ENCODE measurements at places on chromosomes 11 and 22.
A peak's percentile ranks its signal among the peaks of the same experiment; 100 is the strongest.

DNA sequence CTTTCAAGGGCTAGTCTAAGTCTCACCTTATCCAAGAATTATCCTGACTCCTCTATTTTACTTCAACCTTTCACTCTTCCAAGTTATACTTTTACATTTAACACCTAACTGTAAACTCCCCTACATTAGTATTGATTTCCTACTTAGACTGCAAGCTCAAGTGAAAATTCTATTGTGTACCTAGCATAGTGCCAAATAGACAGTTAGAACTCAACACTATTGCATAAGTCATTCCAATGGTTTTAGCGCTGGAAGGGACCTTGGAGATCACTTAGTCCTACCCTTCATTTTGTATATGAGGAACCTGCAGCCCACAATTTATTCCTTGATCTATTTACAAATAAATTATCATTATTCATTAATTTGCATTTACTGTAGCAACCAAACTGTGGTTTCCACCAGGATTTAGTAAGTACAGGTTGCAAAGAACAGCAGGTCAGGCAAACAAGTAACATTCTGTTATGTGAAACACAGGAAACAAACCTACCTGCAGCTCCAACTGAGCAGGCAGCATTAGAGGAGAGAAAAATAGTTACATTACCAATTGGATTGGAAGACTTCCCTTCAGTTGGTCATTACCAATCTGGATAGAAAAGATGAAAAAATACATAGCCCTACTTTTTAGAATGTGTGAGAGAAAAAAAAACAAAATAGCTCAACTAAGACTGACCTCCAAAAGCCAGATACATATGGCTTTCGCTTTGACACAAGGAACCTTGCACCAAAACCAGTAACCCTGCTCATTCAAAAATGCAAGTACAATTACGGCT lies 33.7 kb upstream of the NFRKB start:
- DNase-seq = no peak

GRCh38 chr11:117219455-117219854 lies 12.4 kb downstream of the PCSK7 start:
- DNase-seq = no peak

DNA sequence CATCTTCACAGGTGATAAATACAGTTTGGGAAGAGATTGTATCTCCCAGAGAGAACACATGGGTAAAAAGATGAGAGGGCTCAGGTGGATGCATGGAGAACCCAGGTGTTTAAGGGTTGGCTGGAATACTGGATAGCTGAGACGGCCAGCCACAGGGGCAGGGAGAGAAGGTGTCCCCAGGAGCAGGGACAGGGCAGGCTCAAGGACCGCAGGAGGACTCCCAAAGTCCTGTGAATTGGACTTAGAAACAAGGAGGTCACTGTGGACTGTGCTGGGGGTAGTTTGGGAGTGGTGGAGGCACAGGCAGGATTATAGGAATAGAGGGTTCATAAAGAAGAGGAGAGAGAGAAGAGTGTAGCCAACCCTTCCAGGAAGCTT lies 103.8 kb upstream of the PARVA start:
- no peak for DNase-seq

DNA sequence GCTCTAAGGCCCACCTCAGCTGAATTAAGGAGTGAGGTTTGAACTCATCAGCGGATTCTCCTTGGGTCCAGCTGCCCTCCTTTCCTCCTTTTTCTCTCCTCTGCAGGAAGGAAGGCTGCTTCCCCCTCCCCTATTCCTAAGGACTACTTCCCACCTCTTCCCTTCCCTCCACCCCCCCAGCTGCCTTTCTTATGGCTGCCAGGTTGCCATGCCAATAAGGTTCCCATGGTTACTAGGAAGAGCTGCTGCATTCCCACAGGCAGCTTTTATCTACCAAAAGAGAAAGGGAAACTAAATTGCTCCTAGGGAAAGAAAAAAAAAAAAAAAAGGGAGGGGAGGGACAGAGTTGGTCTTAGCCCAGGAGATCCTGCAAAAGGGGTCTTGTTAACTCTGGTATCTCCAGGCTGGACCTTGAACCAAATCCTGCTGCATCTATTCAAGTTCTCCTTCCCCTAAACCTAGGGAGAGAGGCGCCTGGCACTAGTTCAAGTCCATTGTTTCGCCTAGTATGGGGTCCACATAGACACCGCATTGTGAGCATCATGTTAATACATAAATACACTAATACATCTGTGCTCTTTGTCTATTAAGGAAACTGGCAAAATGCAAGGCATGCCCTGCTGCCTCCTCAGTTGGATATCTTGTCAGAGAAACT lies 21.2 kb upstream of the FEZ1 start:
- DNase-seq = peak; percentile 18

DNA sequence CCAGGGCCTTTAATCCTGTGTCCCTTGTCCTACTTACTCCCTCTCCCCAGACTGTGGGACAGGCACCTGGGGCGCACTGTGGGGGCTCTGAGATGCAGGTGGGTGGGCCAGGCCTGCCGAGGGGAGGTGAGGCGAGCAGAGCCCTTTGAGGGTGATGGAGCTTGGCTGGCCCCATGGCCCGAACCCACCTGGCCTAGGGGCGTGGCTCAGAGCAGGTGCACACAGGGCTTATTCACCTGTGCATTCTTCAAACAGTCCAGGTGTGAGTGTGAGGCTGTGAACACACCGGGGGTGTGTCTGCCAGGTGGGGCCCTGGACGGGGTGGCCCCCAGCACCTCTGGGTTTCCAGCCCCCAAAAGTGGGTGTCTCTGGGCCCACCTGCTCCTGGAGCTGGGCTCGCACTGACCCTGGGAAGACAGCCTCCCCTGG lies 9.0 kb upstream of the MUC5AC start:
- no peak for DNase-seq

DNA sequence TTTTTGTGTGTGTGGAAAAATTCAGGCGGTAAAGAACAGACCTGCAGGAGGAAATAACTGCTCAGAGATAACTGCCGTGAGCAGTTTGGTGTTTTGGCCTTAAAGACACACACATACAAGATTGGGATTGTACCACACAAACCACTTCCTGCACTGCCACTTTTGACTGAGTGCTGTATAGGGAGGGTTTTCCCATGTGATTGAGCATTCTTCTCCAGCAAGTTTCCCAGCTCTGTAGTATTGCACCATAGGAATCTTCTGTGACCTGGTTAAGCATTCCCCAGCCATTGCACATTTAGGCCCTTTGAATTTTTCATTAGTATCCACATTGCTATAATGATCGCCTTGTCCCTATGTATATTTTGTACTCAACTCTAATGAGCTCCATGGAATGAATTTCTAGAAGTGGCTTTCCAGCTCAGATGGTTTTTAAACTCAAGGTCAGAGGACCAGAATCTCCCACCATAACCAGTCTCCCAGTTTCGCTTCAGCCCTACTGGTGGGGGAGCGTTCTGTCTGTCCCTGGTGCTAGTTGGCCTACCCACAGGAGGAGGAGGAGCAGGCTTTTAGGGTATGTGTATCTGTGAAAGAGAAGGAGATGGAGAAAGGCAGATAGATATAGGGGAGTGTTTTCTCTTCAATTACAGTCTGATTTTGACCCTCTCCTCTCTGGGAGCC lies 9.3 kb downstream of the CD82 start:
- DNase-seq = no peak

DNA sequence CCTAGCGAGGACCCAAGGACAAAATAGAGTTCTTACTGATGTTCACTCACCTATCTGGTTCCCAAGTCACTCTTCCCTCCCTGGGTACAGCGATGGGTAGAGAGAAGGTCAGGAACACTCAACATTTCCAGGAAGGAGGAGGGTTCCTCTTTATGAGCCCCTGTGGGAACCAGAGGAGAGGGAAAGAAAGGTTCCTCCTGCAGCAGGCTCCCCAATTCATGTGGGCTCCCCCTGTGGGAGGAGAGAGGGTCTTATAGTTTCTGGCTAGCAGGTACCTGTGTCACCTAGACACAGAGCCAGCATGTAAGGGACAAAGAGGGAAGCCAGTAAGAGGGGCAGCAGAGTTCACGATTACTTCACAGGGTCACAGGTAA lies 93.5 kb downstream of the DBX1 start:
- no peak for DNase-seq

GRCh38 chr11:125345421-125346178 lies 150.5 kb downstream of the FEZ1 start:
- peak; percentile 82 for DNase-seq

- DNase-seq = no peak
Measured at GRCh38 chr11:128827191-128827893, 39.8 kb downstream of the KCNJ1 start.

DNA sequence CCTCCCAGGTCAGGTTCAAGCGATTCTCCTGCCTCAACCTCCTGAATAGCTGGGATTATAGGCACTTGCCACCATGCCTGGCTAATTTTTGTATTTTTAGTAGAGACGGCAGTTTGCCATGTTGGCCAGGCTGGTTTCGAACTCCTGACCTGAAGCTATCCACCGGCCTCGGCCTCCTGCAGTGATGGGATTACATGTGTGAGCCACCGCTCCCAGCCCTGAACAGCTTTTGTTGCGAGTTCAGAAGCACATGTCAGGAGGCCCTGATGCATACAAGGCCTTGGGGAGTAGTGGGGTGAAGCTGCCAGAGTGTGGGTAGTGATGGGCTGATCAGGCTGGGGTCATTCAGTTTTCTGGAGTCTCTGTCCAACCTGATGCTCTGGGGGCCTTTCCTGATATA lies 117.0 kb upstream of the C11orf87 start:
- no peak for DNase-seq

GRCh38 chr11:76033699-76034098 lies 172.6 kb downstream of the WNT11 start:
- DNase-seq = no peak

DNA sequence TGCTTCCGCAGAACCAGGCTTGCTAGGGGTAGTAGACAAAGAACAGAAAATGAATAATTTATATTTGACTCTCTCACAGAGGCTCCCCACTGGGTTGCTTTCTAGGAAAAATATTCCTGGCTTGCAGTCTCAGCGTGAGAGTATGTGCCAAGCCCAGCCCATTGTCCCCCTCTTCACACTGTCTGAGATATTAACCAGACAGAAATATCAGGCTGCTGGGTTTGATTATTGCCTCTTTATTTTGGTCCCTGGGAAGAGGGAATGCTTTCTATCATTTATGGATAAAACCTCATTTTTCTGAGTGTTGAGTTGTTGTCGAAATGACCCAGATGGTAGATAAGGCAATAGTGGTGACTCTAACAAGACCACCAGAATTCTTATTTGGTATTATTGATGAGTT lies 367.9 kb downstream of the METTL15 start:
- no peak for DNase-seq

GRCh38 chr22:20885557-20886323 lies 26.9 kb downstream of the SNAP29 start:
- DNase-seq = peak; percentile 81

DNA sequence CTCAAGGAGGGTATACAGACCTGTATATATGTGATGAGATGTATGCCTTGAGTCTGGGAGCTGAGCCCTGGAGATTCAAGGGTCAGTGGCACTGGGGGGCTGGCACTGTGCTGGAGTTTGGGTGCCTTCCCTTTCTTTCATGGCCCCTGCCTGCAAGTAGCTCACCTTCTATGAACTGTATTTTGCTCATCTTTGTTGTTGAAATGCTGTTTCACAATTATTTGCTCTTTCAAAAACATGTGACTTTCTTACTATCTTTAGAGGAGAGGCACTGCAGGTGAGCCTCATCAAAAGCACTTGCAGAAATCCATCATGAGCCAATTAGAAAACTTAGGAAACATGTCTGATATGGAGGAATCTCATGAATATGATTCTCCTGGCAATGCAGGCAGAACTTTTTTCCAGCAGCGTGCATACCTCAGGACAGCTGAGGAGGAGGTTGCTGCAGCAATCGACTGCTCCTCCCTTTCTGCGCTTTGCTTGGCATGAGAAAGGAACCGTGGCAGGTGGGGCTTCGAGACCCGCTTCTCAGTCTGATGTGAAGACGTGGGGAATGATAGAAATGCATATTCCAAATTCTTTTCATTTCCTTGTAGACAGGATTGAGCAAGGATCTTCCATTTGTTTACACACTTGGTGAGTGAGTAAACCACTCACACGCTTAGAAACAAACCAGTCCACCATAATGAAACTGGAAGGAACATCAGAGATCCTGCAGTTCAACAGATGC lies 178.4 kb upstream of the E2F8 start:
- DNase-seq = no peak

- DNase-seq = no peak
Measured at GRCh38 chr11:56140151-56140661, at the start of gene OR8J3. TSS of gene OR8J3 (minus strand) at chr11:56140201. CDS start at chr11:56137718, 2,483 bp downstream.

DNA sequence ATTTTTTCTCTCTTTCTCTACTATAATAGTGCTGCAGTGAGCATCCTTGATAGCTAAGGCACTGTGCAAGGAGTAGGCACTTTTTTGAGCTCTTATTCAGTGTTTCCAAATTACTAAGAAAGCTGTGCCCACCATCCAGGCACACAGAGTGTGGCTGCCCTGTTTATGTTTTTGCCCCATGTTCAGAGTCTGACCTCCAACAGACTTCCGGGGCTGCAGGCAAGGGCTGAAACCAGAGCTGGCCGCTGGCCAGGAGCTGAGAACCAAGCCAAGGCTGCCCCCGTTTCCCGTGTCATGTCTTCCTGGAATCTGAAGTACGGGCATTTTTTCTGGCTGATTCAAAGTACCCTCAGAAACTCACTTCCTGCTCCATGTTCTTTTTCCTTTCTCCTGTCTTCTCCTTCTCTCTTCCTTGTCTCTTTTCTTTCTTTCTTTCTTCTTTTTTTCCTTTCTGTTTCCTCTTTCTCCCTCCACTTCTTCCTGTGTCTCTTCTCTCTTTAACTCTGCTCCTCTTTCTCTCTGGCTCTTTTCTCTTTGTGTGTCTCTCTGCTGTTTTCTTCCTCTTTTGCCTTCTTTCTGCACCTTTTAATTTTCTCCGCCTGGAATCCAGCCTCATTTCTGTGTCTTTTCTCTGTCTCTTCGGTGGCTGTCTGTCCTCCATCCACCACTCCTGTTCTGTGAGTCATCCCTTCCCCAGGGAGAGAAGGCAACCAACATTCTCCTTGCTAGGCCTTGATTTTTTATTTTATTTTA lies 17.0 kb upstream of the KCTD14 start:
- DNase-seq = peak; percentile 16

DNA sequence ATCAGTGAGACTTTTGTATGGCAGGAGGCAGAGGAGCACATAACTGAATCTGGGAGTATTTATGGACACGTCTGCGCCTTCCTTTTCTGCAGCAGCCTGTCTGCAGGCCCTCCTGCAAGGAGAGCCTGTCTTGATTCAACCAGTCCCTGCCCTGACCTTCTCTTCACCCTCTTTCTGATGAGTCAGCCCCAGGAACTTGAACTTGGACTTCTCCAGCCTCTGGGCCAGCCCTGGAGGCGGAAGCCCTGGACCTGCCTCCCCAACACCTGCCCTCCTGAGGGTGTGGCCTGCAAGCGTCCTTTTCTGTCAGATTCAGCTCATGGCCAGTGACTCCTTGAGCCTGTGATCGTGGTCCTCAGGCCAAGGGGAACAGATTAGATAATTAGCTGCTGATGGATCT lies 20.0 kb downstream of the DAGLA start:
- DNase-seq = no peak
